NCI-H1436 treated with DMSO at 0.1 percent for 48 hours (cell line): ENCODE measurements at places on chromosomes 13 and 19.

- no peak for DNase-seq
These were observed 88.1 kb downstream of the STOML3 start for GRCh38 chr13:38902551-38902950.

- DNase-seq: no peak
These were observed 36.2 kb upstream of the SLC46A3 start for GRCh38 chr13:28754698-28755545.

DNA sequence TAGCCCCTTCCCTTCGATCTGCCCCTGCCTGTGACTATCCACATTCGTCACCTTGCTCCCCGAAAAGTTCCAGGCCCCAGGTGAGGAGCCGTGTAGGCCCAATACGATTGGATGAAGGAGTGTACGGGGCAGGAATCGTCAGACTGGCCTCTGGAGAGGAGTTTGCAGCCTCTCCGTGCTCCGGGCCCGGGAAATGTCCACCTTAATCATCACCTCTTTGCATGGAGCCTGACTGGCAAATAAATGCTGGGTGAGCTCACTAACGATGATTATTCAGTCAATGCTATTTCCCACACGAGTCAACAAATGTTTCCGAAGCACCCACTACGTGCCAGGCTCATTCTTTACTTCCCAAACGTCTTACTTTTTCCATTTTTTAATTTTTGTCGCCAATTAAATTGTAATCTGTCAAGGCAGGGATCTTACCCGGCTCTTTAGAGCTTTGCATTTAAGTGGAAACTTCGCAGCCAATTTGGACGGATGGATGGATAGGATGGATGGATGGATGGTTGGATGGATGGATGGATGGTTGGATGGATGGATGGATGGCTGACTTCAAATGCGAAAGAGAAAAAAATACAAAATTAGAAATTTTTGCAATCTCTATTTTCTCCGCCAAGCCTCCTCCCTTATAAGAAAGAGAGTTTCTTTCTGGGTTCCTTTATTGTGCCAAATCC, 45.8 kb downstream of the TGDS start:
- DNase-seq: no peak

- no peak for DNase-seq
These were observed 665 bp downstream of the ZNF347 start for GRCh38 chr19:53158119-53158656.

GRCh38 chr19:33673258-33673875, 51.6 kb downstream of the CHST8 start:
- no peak for DNase-seq

DNA sequence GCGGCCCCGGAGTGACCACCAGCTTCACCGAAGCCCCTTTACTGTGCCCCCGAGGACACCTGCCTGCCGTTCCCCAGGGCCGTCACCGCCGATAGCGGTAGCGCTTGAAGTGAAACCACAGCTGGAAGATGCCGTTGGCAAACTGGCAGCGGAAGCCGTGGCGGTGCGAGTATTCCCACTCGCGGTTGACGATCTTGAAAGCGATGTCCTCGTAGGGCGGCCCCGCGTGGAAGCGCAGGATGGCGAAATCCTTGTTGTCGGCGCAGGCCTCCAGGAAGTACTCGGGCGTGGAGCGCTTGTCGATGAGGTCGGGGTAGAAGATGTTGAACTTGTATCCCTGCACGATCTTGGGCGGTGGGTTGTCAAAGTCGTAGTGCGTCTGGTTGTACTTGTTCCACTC, 5.2 kb upstream of the TBXA2R start:
- DNase-seq: no peak

GRCh38 chr13:22271903-22272302, 601.0 kb downstream of the FGF9 start:
- no peak for DNase-seq

GRCh38 chr13:76223565-76223964, 587.4 kb downstream of the LMO7 start:
- DNase-seq: no peak

GRCh38 chr13:30318026-30318425, 10.7 kb upstream of the KATNAL1 start:
- DNase-seq: no peak

GRCh38 chr19:17045907-17046502, 19.4 kb upstream of the CPAMD8 start:
- no peak for DNase-seq

GRCh38 chr13:47639738-47640447, 361.2 kb downstream of the SUCLA2 start:
- DNase-seq: no peak

DNA sequence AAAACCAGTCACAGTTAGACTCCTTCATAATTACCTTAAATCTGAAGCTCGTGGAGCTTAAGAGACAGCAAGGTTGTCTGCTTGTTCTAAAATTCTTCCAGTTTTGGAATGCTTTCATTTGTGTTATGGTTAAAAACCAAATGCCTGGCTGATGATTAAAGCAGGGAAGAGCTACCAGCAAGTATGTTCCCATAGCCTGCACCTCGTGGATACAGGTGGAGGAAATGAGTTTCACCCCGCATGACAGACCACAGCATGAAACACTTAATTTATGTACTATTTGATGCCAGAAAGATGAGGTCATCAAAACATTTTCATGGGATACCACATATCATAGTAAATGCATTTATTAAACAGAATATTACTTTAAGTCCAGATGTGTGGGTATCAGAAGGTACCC, 416 bp upstream of the DOCK9 start:
- DNase-seq: no peak

GRCh38 chr13:37209621-37210580, 104.4 kb upstream of the CSNK1A1L start:
- DNase-seq: no peak

GRCh38 chr19:1577090-1577928, 9.2 kb upstream of the MEX3D start:
- DNase-seq: no peak

- no peak for DNase-seq
These were observed 1.4 kb upstream of the KCNN1 start for GRCh38 chr19:17965370-17966128.

- DNase-seq: no peak
These were observed 44.8 kb upstream of the LDLR start for GRCh38 chr19:11044431-11044830.

DNA sequence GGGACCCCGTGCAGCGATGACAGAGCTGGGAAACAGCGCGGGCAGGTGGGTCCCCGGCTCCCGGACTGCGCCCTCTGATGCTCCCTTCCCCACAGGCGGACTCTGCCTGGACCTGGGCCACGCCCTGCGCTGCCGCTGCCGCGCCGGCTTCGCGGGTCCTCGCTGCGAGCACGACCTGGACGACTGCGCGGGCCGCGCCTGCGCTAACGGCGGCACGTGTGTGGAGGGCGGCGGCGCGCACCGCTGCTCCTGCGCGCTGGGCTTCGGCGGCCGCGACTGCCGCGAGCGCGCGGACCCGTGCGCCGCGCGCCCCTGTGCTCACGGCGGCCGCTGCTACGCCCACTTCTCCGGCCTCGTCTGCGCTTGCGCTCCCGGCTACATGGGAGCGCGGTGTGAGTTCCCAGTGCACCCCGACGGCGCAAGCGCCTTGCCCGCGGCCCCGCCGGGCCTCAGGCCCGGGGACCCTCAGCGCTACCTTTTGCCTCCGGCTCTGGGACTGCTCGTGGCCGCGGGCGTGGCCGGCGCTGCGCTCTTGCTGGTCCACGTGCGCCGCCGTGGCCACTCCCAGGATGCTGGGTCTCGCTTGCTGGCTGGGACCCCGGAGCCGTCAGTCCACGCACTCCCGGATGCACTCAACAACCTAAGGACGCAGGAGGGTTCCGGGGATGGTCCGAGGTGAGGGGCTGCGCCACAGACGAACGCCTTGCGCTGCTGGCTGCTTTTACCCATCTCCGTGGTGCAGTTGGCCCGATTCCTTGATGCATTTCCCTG, 7.8 kb upstream of the SELENOV start:
- no peak for DNase-seq

- no peak for DNase-seq
These were observed 11.0 kb downstream of the TSHZ3 start for GRCh38 chr19:31338069-31338776.

DNA sequence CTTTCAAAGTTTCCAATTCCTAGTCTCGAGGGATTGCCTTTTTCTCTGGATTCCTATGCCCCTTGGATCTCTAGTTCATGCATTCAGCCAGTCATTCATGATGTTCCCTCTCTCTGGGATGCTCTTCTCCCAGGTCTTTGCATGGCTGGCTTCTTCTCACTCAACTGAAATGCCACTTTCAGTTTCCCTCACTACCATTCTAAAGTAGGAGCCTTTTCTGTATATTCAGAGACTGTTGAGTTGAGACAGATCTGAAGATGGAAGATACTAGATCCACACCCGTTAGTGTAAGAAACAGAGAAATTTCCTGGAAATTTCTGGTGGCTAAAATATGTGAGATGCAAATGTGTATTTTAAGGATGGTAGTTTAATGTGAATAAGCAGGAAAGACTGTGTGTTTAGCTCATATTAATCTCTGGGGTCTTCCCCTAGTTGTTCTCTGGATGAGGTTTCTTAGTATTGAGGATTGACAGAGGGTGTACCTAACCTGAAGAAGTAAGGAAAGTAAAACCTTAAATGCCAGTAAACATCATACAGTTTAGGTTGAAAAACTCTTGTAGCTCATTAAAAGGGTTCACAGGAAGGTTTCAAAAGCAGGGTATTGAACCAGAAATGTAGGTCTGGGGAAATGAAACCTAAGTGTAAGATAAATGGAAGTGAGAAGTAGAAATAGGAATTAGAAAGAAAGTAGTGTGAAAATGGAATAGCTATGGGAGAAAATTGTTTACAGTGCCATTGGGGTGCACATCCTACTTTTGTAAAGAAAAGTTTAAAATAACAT, 331.3 kb downstream of the NDFIP2 start:
- no peak for DNase-seq

- no peak for DNase-seq
These were observed 10.5 kb downstream of the SMIM24 start for GRCh38 chr19:3469638-3470499.

DNA sequence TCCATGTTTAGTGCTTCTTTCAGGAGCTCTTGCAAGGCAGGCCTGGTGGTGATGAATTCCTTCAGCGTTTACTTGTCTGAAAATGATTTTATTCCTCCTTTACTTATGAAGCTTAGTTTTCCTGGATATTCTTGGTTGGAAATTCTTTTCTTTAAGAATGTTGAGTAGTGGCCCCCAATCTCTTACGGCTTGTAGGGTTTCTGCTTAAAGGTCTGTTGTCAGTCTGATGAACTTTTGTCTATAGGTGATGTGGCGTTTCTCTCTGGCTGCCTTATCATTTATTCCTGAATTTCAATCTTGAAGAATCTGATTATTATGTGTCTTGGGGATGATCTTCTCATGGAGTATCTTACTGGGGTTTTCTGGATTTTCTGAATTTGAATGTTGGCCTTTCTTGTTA, 26.0 kb downstream of the ZNF430 start:
- DNase-seq: no peak

DNA sequence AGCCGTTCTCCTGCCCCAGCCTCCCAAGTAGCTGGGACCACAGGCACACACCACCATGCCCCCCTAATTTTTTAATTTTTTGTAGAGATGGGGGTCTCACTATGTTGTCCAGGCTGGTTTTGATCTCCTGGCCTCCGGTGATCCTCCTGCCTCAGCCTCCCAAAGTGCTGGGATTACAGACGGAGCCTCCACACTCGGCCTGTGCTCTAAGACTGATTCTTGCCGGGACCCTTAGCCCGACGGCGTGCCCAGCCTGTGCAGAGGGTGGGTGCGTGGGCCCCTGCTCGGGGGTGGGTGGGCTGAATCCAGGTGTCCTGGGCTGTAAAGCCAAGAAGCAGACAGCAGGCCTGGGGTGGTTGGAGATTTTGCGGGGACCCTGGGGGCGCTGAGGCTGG, 64.3 kb downstream of the GADD45B start:
- DNase-seq: no peak

DNA sequence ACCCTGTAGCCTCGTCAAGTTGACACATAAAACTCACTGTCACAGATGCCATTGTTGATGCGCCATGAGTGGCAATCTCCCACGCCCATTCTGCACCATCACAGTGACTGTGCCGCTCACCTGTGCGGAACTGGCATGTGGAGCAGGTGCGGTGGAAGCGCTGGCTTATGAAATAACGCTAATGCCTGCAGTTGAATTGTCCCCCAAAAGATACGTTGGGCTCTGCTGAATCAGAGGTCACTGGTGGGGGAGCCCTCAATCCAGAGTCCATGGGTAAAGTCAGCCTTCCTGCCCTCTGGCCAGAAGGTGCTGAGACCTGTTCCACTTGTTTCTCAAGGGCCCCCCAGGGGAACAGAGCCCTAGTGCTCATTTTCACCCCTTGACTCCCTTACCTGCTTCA, 2.9 kb upstream of the ARHGEF7 start:
- no peak for DNase-seq

GRCh38 chr13:36068566-36068965, 62.6 kb downstream of the DCLK1 start:
- DNase-seq: no peak

DNA sequence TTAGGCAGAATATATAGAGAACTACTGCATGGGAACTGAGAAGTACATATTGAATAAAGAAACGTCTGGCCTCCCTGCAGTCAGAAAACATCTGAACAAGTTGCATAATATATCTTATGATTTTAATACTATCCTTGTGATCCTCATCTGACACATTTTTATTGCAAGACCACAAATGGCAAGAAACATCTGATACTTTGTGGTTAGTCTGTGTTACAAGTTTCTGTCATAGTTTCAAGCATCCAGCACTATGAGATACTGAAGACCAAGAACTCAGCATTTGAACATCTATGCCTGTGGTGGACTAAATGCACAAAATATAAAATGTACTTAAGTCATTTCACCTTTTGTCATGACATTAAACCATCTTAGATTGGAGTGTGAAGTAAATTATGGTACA, 1175.8 kb upstream of the MIR17HG start:
- no peak for DNase-seq

DNA sequence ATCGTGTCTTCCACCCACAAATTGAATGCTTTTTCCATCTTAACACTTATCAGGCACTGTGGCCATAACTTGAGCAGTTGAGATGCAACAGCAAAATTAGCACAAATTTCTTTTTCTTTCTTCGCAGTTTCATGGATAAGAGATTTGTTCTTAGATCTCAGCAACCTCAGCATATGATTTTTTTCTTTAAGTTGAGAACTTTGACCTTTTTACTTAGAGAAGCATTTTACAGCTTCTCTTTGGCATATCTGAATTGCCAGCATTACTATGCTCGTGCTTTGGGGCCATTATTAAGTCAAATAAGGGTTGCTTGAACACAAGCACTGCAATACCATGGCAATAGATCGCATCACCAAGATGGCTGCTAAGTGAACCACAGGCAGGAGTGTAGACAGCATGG, 16.1 kb downstream of the USPL1 start:
- no peak for DNase-seq
